ENCODE measurements at places on chromosomes 11 and 22.

DNA sequence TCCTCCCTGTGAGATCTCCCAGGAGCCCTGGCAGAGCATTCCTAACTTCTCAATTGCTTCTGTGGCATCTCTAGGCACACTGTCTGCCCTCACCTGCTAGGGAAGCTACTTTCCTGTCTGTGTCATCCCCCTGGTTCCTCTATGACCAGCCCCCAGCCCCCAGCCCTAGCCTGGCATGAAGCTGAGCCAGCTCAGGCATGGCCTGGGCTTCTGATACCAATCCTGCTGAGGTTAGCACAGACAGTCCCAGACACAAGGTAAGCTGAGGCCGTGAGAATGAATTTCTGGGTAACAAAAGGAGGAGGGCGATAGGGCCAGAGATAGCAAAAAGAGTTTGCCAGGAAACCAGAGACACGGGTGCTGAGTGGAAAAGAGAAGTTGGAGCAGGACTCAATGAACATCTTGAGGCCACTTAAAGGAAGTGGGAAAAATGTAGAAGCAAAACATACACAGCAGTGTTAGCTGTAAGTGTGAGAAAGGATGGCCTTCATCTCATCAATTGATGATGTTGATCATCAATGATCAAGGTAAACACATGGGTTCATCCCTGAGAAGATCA lies 87.6 kb upstream of the PICALM start:
- DNase-seq, result no peak

DNA sequence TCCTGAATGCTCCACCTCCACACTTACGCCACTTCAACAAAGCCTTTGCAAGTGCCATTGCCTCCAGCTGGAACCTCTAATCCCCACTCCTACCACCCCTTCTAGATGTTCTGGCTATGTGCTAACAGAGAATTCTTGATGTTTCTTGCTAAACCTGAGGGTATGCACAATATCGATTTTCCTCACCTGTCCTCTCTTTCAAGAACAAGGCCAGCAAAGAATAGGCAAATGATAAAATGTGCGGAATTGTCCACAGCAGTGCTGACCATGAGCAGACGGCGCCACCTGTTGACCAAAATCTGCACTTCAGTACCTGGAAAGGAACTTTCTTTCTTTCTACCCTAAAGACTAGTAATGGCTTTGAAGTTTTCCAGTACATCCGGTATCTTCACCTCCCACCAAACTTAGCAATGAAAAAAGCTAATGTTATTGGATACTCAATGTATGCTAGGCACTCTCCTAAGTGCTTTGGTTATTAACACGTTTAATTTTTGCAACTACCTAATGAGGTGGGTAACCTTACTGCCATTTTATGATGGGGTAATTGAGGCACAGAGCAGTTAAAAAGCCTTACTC lies 3.4 kb downstream of the TIMM10 start:
- DNase-seq, result peak; percentile 72

DNA sequence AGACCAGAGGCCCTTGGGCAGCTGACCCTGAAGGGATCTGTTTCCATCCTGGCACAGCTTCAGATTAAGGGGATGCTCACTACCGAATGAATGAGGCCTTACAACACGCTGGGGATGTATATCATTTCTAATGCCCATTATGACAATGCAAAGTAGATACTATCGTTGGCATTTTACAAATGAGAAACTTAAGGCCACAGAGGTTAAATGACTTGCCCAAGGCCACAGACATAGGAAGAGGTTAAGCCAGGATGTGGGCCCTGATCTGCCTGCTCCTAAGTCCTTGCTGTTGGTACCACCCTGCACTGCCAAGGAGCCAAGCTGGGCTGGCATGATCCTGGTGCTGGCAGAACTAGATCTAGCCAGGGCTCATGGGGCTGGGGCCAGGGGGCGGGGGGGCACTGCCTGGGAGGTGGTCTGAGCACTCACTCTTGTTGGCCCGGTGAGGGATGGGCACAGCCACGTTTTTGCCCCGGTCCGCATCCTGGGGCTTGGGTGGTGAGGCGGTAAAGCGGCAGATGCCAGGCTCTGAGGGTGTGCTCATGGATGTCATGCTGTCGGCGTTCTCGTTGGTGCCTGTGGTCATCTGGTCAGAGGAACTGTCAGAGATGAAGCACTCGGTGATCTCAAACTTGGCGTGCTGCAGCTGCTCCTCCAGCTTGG lies 102.8 kb downstream of the CEP164 start:
- no peak for DNase-seq

DNA sequence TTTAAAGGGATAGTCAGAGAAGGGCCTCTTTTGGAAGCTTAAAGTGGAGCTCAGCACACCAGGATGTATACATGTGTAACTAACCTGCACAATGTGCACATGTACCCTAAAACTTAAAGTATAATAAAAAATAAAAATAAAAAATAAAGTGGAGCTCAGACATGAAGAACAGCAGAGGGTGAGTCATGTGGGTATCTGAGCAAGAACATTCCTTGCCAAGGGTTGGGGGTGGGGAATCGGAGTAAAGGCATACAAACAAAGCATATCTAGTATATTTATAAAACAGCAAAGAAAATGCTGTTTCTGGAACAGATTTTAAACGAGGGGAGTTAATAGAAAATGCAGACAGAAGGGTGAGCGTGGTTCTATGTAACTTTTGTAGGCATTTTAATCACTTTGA lies 562.6 kb upstream of the ANO3 start:
- no peak for DNase-seq

DNA sequence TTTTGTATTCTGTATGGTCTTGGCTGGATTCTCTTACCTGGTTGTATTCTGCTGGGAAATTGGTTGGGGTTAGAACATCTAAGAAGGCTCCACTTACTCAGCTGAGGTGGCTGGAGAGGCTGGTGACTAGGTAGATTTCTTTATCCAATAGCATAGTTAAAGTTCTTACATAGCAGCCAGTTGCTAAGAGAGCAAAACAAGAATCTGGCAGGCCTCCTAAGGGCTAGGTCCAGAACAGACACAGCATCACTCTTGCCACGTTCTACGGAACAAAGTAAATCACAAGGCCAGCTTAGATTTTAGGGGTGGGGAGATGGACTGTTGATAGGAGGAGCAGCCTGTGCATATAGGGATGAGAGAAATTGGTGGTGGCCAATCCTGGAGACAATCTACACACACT lies 141.3 kb upstream of the CCDC90B start:
- no peak for DNase-seq

DNA sequence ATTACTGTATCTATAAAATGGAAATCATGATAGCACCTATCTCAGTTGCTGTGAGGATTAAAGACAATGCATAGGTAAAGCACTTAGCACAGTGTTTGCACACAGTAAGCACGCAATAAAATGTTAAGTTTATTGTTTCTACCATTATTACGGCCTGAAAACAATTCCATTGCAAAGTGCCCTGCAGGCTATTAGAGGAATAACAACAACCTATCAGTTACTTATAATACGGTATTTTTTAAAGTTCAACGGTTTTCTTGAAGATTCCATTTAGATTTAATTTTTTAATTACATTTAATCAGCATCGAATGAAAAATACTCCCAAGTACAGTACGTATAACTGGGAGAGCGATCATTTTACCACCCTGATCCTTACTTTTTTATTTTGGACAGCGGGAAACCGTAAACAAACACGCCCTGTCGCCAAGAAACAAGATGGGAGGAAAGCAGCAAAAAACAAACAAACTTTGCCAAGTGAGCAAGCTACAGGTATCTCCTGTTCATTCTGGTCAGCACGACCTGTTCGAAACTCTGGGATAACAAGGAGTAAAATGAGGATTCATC lies 893 bp downstream of the SLC36A4 start:
- DNase-seq, result no peak

- DNase-seq, result peak; percentile 86
These were observed 10.9 kb downstream of the PHLDB1 start for GRCh38 chr11:118618115-118618990.

- no peak for DNase-seq
These were observed 11.0 kb upstream of the CWF19L2 start for GRCh38 chr11:107468596-107468995.

- no peak for DNase-seq
These were observed 89.9 kb downstream of the PPP6R3 start for GRCh38 chr11:68550485-68550817.

GRCh38 chr22:20750461-20751184 lies 23.3 kb upstream of the SERPIND1 start:
- DNase-seq, result peak; percentile 85

GRCh38 chr11:24389575-24389974 lies 107.3 kb upstream of the LUZP2 start:
- no peak for DNase-seq

DNA sequence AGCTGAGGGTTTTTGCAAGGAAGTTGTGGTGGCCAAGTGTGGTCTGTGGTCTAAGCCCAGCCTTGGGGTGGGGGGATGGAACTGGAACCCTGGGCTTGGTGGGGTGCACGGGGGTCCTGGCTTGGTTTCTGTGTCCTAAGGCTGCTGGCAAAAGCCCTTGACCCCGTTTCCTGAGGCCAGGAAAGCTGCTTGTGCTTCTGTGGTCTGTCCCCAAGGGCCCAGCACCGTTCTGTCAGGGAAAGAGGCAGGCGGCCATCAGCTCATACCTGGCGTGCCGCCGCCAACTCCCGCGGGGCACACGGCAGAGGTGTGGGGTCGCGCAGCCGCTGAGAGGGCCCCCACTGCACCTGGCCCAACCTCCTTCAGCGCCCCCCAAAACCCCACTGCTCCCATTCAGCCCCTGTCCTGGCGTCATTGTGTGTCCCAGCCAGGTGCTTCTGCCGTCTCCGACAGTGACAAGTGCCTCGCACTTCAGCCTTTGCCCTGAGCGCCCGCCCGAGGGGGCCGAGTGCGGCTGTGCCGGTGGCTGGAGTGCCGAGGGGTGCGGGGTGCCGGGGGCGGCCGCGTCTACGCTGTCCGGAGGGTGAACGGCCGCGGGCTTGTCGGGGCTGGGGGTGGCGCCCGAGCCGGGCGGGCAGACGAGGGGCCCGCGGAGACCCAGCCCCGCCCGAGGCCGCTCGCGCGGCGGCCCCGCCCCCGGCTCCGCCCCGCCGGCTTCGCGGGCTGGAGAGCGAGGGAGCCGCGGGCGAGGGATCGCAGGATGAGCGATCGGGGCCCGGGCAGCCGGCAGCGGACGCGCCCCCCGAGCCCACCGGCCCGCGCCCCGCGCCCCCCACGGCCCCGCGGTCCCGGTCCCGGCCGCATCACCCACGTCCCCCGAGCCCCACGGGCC lies at the start of gene CNIH2:
TSS of gene CNIH2 (plus strand) at position 705 of the 892 bp plus-strand sequence. CDS start 282 bp downstream, outside the sequence.
- DNase-seq, result no peak

- no peak for DNase-seq
These were observed 143.0 kb downstream of the APIP start for GRCh38 chr11:34773211-34773610.

DNA sequence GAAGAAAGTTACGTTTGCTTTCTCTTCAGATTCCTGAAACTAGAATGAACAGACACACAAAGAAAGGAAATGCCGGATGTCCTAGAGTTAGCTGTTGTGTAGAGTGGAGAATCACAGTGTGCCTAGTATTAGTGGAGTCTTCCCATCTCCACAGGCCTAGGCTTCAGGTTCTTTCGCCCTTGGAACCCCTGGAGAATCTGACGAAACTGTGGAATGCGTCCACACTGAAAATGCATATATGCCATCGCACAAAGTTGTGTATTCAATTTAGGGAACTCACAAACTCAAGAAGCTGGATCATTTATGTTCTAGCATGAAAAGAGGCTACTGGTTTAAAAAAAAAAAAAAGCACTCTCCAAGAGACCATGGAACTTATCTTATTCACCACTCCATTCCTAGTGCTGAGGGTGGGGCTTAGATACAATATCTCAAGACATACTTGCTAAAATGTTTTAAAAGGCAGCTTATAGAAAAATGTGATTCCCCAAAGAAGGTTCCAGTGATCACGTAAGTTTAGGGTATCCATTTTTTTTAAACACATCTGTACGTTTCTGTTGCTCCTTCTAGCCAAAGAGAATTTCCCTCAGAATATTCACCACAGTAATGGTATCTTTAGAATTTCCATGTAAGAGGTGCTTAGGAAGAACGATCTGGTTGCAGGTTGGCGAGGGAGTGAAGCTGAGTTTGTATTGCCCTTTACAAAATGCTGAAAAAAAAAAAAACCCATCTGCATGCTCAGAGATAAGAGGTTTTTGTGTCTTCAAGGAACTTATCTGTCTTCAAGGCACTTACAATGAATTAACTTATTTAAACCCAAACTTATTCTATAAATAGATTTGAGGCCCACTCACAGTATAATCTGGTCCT lies 20.0 kb downstream of the MAML2 start:
- no peak for DNase-seq

DNA sequence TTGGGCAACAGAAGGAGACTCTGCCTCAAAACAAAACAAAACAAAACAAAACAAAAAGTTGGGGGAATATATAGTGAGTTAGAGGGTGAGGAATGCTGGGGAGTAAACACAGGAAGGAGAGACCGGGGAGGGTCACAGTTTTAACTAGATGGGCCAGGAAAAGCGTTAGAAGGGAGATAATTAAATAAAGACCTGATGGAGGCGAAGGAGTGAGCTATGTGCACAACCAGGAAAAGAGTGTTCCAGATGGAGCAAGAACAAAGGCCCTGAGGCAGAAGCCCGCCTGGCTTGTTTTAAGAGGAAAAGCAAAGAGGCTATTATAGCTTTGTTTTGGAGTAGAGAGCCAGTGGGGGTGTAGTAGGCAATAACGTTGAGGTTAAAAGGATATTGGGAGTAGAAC lies 4.8 kb upstream of the PLA2G6 start:
- no peak for DNase-seq

GRCh38 chr11:79076526-79077115 lies 364.2 kb downstream of the TENM4 start:
- DNase-seq, result peak; percentile 78

DNA sequence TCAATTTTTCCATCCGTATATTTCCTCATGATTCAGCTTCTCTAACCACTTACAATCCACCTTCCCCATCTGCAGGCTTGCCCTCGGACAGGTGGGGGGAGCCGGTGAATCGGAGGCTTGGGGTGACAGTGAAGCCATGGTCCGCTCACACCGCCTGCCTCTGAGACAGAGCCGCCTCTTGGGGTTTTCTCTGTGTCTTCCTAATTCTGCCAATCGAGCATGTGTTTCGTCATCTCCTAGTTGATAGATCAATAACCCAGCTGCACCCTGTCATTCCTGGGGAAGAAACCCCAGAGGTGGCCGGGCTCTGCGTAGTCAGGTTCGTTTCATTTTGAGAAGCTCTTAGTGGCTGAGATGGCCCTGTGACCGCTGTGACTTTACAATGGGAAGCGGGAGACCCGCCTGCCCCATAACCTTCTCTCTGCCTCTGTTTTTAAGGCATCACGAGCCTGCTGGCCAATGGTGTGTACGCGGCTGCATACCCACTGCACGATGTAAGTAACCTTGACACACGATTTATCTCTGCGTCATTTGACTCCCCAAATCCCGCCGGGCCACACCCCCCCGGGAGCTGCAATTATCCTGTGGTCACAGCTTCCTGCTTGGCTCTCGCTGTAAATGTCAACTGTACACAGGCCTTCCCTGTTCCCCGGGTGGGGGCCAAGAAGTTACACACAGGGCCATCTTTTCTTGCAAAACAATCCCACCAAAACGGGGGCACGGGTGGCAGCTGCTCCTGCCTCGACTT lies 33.3 kb downstream of the ANO1 start:
- no peak for DNase-seq

All from aorta (tissue), 5 donors.